Natural killer cell treated with Interleukin-12 subunit alpha and Interleukin-12 subunit beta and Interleukin-15 and Interleukin-18, amount 100 ng/mL, for 72 hours (primary cell): ENCODE measurements at places on chromosomes 3 and 15.

- DNase-seq: no peak
Measured at GRCh38 chr3:144424606-144425005, 453.0 kb downstream of the DIPK2A start.

DNA sequence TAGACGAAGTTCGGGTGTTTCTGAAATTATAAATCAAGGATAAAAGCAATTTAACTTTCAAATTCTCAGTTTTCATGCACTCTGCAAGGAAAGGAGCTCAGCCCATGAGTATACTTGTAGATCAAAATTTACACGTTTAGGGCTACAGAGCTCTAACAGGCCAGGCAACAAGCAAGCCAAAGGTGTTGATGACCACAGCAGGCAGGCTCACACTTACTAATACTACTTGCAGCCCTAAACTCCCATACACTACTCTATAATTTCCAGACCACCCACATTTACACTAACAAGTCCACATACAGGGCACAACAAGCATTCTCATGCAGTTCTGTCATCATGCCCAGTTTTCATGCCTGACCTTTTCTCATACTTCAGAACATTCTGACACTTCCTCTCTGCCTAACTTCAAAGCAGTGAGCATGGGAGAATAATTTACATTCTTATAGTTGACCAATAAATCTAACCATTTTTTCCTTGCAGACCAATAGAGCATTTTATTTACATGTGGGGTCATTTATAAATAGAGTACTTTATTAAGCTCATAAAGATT lies 124.7 kb upstream of the FRMD4B start:
- no peak for DNase-seq

DNA sequence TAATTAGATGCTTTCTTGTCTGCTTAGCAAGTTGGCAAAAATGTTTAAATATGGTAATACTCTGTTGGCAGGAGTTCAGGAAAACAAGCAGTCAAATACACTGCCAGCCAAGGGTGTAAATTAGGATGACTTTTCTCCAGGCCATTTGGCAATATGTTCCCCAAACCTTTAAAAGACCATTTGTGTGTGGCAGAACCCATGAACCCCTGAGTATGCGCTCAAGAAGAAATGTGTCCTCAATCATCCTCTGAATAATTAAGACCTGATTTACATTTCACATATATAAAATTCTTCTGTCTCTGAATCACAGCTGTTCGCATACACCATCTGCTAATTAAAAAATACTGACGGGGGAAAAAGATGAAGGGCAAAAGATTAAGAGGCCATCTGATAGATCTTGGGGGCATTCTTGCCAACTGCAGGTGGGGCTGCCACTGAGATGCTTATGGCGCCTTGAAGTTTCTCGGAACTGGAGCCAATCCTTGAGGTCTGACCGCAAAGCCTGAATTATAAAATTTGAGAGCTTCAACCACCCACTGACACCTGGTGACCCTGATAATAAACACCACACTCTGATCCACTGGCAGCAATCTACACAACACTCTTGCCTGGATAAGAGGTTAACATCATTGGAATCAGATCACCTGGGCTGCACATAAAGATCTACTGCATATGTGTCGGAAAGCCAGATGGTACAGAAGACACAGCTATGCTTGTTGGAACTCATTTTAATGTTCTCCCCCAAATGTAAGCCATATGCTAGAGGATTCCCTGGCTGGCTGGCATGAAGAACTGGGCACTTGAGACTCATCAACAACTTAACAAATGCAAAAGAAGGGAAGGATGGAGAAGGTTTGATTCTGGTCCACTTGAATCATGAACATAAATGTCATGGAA lies 190.6 kb downstream of the OSBPL10 start:
- DNase-seq: no peak

GRCh38 chr3:79766496-79767193 lies 1.2 kb downstream of the ROBO1 start:
- DNase-seq: no peak

- DNase-seq: no peak
Measured at GRCh38 chr3:50205413-50206276, 574 bp downstream of the SLC38A3 start.

GRCh38 chr15:70379134-70379533 lies 281.4 kb upstream of the TLE3 start:
- no peak for DNase-seq

DNA sequence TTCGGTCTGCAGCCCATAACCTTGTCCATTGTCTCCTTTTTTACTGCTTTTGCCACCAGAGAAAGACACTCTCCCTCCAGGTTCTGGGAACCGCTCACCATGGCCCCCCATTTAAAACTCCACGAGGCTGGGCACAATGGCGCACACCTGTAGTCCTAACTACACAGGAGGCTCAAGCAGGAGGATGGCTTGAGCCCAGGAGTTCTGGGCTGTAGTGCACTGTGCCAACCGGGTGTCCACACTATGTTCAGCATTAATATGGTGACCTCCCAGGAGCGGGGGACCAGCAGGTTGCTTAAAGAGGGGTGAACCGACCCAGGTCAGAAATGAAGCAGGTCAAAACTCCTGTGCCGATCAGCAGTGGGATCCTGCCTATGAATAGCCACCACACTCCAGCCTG lies 28.0 kb upstream of the IDH2 start:
- no peak for DNase-seq

- DNase-seq: no peak
Measured at GRCh38 chr3:71149959-71150954, 433.3 kb downstream of the FOXP1 start.

- DNase-seq: no peak
Measured at GRCh38 chr3:78153973-78154372, 1114.1 kb downstream of the ROBO2 start.

DNA sequence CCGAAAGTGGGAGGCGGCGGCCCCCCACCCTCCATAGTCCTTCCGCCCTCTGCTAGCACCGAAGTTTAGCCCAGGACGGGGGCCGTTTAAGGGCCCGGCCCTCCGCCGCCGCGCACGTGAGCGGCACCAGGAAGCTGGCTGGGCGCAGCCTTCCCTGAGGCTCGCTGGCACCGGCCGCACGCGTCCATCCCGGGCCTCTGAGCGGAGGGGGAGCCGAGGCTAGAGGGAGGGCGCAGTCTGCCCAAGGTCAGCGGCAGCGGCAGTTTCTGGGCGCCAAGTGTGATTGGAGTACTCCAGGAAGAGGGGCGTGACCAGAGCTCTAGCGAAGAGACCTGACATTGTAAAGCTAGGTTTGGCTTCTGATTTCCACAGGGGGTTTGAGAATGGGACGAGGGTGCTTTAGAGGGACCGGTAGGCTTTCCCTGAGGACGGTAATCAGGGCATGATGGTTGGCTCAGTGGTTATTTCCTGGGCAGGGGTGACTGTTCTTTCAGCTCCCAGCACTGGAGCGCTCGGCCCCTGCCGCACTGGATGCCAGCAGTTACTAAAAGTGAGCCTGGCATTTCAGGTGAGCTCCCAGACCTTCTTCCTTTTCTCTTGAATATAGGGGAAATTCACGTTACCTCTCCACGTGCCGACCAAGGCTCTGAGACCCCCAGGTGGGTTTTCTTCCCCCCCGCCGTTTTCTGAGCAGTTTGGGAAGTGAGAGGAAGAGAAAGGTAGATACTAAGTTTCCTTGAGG lies 853 bp downstream of the TEX264 start:
- peak; percentile 69 for DNase-seq

GRCh38 chr3:159785273-159785708 lies 203.3 kb upstream of the IL12A start:
- DNase-seq: no peak

DNA sequence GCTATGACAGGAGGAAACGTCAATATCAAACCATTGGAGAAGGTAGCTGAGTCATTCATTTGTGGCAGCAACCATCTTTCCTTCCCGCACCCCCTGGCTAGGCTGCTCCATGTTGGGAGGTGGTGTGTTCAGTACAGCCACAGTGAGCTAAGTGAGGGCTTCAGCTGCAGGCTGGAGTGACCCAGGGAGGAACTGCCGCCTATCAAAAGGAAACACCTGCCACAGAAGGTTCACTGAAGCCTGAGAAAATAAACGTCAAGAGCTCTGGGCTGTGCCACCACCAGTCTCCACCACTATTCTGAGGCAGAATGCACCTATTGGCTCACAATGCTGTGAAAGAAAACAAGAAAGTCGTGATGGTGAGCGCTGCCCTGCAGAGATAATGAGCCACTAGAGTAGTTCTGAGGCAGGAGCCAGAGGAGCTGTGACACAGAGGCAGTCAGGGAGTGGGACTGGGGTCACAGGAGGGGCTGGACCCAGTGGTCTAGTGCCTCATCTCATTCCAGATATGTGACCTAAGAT lies 34.8 kb upstream of the CD47 start:
- DNase-seq: no peak

GRCh38 chr3:33883951-33884561 lies 85.6 kb downstream of the PDCD6IP start:
- no peak for DNase-seq

GRCh38 chr3:14548321-14548729 lies 8.2 kb upstream of the GRIP2 start:
- no peak for DNase-seq

DNA sequence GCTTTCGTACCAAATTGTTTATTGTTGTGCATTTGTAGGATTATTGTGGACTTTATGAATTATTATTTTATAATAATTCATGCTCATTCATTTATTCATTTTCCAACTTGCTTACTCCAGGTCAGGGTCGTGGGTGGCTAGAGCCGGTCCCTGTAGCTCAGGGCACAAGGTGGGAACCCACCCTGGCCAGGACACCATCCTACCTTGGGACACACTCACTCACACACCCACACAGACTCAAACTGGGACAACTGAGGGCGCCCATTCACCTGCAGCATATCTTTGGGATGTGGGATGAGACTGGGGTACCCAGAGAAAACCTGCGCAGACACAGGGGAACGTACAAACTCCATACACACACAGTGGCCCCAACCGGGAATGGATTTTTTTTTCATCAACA lies 40.6 kb downstream of the SSUH2 start:
- peak; percentile 44 for DNase-seq

DNA sequence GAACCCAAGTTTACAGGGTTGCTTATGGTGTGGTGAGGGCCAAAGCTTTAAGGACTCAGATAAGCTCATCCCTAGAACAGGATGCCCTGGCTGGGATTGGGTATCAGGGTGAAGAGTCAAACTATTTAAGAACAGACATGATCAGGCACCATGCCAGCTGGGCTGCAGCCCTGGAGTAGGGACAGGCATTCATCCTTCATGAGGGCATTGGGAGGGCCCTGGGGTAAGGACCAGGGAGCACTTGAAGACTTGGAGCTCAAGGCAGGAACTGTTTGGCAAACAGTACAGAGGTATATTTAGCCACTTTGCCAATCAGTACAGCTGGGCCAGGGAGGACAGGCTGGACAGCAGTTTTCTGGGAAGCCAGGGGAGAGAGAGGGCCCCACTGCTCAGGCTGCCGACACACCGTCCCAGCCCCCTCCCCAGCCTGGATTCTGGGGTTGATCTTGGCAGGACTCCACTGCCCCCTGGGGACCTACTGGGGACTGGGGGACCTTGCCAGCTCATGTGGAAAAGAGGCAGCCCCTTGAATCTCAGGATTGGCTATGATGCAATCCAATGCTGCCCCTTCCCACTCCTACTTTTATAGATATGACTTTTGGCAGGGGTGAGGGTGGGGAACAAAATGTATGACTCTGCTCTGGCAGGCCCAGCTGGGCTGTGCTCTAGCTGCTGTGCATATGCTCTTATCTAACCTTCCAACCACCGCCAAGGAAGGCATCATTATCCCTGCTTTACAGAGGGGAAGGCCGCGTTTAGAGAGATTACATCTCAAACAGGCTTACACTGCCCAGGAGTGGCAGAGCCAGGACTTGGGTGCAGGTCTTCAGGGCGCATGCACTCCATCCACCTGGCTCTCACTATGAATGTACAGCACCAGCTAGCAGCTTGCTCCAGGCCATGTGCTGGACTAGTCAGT lies 2.3 kb downstream of the PLA2G4E start:
- DNase-seq: no peak

DNA sequence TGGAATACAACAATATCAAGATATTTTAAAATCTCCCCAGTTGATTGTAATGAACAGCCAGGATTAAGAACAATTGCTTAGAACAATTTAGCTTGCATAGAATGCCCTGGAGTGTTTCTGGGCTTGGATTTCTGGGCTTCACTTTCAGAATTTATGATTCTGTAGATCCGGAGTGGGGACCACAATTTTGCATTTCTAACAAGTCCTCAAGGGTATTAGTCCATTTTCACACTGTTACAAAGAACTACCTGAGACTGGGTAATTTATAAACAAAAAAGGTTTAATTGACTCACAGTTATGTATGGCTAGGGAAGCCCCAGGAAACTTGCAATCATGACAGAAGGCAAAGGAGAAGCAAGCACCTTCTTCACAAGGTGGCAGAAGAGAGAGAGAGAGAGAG lies 54.3 kb upstream of the MYRIP start:
- no peak for DNase-seq

DNA sequence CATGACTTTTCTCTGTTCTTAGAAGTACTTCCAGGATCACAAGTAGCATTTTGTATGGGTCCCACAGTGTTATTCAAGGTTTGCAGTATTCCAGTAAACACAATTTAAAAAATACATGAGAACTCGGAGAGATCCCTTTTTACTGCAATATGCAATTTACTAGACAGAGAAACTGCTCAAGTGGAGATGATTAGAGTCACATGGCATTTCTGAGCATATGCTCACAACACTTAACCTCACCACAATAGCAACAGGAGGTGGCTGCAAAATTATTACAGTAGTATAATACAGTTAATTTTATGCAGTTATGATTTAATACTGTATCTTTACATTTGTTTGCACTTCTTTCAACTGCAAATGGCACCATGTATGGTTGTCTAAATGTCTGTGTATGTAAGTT lies 87.5 kb downstream of the PIK3CB start:
- DNase-seq: no peak

DNA sequence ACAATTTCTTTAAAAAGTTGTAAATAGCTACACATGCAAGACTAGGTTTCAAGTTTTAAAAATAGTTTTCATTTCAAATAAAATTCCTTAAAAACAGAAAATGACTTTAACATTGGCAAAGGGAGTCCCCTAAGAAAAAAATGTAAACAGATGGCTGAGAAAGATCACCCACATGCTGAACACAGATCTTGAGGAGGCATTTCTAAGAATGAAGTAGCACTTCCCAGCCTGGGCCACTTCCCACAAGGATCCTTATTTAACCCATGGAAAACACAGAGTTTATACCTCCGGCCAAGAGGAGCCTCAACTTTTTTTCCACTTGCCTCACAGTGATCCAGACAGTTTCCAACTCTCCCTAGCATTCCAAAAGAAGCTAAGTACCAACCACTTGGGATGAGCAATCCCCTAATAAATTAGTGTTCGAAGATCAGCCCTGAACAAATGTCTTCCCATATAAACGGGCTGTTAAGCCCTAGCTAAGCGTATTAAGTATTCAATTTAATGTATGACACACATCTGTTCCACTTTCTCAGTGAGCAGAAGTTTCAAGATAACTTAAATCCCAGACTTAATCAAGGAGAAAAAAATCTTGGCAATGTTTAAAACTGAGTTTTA lies 61.4 kb downstream of the GADL1 start:
- DNase-seq: no peak

GRCh38 chr3:109432833-109433232 lies 95.5 kb upstream of the DPPA4 start:
- no peak for DNase-seq

GRCh38 chr15:73935547-73935946 lies 9.3 kb downstream of the LOXL1 start:
- peak; percentile 37 for DNase-seq

GRCh38 chr15:71080705-71081104 lies 34.6 kb upstream of the THSD4 start:
- no peak for DNase-seq
